ENCODE measurements at places on chromosomes 5 and 9. TPM values are rescaled to one million over a fixed set of nuclear protein-coding genes. Genes with fewer than 3 reads are reported as not detected.

DNA sequence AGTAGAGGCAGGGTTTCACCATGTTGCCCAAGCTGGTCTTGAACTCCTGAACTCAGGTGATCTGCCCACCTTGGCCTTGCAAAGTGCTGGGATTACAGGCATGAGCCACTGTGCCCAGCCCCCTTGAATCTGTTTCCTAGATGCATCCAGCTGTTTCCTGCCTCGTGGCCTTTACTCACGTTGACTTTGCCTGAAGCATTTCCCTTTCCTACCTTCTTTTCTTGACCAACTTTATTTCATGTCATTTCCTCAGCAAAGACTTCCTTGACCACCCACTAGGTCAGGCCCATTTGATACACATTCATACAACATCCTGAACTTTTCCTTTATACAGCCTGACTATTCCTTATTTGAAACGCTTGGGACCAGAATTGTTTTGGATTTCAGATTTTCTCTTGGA, 51.0 kb downstream of the DOCK2 start:
- DNase-seq = no peak

GRCh38 chr5:33837301-33837700, 54.5 kb downstream of the ADAMTS12 start:
- DNase-seq = no peak

GRCh38 chr9:79684711-79685575, 113.2 kb downstream of the TLE4 start:
- DNase-seq = no peak

- DNase-seq = no peak
Observed at GRCh38 chr9:81646337-81646736, 43.0 kb downstream of the TLE1 start.

- no peak for DNase-seq
Observed at GRCh38 chr5:172859966-172860365, 25.9 kb downstream of the ERGIC1 start.

DNA sequence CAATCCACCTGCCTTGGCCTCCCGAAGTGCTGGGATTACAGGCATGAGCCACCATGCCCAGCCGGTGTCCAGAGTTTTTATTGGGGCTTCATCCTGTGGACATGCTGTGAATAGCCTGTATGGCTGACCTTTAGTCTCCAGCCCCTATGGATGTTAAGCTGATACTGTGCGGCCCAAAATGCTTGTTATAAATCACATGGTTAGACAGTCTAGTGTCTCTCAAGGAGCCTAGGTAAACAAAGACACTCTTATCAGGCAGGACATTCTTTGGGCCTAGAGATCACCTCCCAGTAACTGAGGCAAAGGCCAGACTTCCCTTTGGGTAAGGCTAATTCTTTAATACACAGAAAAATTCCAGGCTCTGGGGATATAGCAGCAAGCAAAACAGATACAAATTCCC, 22.0 kb upstream of the SLC46A2 start:
- no peak for DNase-seq

The DEPDC1B gene
- polyA plus RNA-seq = 4.2 TPM

DNA sequence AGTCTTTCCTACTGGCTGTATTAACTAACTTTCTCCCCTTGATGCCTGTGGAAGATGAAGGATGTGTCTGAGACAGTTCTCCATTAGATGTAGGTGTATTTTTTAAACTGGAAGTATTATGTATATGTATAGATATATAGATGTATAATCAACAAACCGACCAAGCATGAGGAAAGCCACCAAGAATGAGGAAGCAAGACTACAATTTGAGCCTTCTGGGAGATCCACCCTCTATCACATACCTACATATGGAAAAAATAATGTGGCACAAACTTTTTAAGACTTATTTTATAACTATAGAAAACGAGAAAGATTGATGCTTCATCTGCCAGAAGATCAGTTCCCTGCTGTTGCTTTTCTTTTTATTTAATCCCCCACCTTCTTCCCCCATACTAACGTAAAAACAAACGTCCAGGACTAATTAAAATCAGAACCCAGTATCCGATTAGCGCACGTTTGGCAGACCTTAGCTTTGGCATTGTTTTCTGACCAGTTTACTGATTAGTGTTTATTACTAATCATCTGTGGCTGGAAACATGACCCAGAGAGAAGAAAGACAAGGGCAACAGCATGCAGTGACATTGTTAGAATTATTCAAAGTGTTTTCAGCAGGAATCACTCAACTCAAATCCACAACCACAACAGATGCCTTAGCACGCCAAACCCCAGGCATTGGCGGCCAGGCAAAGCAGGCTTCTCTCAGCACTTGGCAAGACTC, 490.2 kb downstream of the EBF1 start:
- no peak for DNase-seq

- DNase-seq = no peak
Observed at GRCh38 chr9:21399956-21400355, 9.0 kb upstream of the IFNA8 start.

The CARD6 gene
- polyA plus RNA-seq = 0.03 TPM

The LRRC70 gene
- 0.08 TPM for polyA plus RNA-seq

The ZDHHC12 gene
- polyA plus RNA-seq = 36.6 TPM

Data from SK-N-SH (cell line).